ENCODE measurements at places on chromosomes 4 and X.

DNA sequence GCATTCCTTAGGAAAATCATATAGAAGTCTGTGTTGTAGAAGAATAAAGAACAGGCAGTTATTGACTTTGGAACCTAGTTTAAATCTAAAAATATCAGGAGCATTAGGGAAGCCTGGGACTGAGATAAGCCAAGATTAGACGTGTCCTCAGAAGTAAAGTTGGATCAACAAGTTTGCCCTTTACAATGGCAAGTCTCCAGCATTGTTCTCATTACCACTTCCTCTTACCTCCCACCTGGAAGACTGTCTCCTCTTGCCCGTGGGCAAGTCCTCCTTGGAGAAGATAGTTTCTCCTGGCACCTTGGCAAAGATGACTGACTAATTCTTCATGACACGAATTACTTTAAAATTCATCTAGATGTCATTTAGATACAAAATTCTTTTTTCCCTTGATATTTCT is 37.8 kb downstream of the CNKSR2 start:
- DNase-seq, result no peak

GRCh38 chr4:10732914-10733415 is 48.4 kb upstream of the CLNK start:
- no peak for DNase-seq

DNA sequence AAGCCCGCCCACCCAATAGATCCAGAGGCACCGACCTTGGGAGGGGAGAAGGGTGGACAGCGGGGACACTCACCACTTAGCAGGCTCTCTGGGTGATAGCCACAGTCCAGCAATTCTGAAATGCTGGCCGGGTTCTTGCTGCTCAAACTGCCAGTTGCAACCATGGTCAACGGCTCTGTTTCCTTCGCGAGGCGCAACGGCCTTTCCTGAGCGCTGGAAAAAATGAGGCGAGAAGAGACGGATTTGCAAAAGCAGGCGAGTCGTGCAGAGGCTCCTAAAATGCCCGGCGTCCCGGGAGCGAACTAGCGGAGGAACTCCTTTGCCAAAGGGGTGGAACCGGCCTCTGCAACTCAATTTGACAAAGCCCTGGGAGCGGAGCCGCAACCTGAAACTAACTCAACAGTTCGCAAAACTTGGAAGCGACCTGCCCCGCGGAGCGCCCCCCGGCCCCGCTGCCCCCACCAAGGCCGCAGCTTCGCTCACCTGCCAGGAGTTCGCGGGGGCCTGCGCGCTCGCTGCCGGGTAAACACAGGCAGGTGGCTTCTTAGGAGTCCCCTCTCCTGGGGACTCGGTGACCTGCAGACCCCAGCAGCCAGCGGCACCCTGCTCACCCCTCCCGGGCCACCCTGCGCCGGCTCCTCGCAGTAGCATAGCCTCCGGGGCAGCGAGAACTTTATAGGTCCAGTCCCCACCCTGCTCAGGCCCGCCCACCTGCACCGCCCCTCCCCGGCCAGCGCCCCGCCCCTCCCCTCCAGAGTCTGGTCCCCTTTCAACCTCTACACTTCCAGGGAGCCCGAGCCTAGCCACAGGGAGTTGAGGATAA is at the start of gene DDIT4L:
TSS of gene DDIT4L (minus strand) at position 649 of the 823 bp plus-strand sequence. CDS start at position 164, 485 bp downstream.
- no peak for DNase-seq

DNA sequence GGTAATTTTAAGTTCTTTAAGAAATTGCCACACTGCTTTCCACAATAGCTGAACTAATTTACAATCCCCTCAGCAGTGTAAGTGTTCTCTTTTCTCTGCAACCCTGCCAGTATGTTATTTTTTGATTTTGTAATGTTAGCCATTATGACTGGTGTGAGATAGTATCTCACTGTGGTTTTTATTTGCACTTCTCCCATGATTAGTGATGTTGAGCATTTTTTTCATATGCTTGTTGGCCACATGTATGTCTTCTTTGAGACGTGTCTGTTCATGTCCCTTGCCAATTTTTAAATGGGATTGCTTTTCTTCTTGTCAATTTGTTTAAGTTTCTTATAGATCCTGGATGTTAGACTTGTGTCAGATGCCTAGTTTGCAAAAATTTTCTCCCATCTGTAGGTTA is 86.1 kb downstream of the BMP3 start:
- no peak for DNase-seq

DNA sequence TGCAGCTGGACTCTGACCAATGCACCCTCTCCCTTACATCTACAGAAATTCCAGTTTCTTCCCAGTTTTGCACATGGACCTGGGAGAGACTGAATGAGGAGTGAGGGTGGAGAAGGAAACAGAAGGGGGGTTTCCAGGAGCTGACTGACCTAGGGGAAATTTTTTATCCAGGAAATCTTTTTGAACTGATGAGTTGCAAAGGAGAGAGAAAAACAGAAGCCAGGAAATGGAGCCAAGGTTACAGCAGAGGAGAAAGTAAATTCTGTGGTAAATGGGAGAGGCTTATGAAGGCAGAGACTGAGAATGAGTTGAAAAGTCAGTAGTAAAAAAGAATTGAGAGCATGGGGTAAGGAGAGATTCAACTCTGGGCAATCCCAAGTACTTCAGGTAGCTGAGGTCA is 192.8 kb downstream of the SMIM20 start:
- DNase-seq, result no peak

DNA sequence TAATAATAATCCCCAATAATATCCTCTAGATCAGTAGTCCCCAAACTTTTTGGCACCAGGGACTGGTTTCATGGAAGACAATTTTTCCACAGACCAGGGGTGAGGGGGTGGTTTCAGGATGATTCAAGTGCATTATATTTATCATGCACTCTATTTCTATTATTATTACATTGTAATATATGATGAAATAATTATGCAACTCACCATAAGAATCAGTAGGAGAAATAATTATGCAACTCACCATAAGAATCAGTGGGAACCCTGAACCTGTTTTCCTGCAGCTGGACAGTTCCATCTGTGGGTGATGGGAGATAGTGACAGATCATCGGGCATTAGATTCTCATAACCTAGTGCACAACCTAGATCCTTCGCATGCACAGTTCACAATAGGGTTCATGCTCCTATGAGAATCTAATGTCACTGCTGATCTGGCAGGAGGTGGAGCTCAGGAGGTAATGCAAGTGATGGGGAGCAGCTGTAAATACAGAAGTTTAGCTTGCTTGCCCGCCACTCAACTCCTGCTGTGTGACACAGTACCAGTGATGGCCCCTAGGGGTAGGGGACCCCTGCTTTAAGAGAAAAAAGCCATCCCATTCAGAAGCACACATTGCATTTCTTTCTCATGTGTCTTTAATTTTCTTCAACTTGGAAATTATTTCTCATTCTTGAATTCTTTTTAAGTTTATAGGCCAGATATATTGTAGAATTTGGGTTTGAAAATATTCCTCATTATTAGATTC is 16.0 kb upstream of the SH3RF1 start:
- no peak for DNase-seq

DNA sequence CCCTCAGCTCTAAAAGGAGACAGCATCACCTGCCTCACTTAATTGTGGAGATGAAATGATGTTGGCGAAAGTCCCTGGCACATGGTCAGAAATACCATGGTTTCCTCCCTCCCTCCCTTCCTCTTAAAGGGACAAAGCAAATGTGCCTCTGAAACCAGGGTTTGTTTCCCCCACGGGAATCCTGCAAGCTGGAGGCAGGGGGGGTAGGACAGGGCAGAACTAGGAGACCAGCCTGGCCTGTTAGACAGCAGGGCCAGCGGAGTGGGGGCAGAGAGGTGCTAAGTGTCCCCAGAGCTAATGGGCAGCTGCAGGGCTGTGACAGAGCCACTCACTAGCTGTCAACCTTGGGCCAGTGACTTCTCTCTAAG is 5.7 kb downstream of the RTL5 start:
- peak; percentile 32 for DNase-seq

All from spinal cord (tissue), 10 donors.